Activated CD4-positive, alpha-beta T cell treated with anti-CD3 and anti-CD28 coated beads, Interleukin-10, Interleukin-2, amounts not matched to agents 100 ng/mL and 50 ng/mL, durations not matched to agents 16 hours and 8 hours (primary cell): ENCODE measurements at places on chromosomes 5 and 9.

DNA sequence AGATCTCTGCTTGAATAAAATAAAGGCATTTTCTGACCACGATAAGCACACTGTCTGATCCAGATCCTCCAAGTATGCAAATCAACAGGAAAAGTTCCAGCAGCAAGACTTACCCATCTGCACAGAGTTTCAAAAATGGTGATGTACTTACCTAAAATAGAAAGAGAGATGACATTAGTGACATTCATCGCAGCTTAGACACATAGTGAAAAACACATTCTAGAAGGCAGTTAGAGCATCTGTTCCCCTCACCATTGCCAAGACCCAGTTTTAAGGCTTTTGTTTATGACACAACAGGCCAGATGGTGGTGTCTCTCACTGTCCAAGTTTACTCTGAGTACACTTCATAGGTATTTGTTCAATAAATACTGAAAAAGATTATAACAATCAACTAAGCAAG lies 207.7 kb downstream of the PDE4D start:
- DNase-seq = no peak

GRCh38 chr9:124780060-124780756 lies 3.3 kb downstream of the OLFML2A start:
- no peak for DNase-seq

GRCh38 chr5:136679233-136679632 lies 313.9 kb upstream of the TRPC7 start:
- DNase-seq = no peak

DNA sequence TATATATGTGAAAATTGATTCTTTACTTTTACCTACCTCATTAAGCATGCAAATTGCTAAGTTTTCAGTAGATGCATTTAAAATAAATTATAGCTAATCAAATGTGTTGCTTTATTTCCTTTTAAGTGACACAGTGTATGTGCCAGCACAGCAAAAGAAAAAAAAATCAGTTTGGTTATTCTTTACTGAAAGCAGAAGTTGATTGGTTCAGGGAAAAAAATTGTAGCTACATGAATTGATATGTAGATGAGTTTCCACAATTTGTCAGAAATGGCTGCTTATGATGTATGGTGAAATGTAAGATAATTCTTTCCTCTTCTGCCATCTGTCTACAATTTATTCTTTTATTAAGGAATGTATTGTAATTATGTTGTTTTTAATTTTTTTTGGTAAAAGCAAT lies 57.8 kb downstream of the PARP8 start:
- DNase-seq = no peak

DNA sequence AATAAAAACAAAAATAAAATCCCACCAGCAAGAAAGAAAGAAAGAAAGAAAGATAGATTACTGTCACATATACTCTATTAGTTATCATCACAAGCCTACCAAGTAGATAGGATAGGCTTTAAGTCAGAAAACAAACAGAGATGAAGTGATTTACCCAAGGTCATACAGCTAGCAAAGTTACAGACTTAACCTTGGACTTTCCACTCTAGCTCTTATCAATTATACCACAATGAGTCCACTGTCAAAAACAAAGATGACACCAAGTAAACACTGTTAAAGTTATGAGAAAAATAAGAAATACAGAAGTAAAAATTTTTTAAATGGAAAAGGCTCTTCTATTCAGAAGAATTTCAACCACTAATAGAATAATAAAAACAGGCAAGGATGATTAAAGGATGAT lies 13.4 kb downstream of the LARS1 start:
- DNase-seq = no peak

- DNase-seq = no peak
Measured at GRCh38 chr9:745761-746380, 95.6 kb upstream of the DMRT1 start.

- DNase-seq = peak; percentile 28
Measured at GRCh38 chr5:58094031-58094430, 365.9 kb downstream of the PLK2 start.
